Thoracic aorta (tissue), 2 donors: ENCODE measurements at places on chromosomes 2 and 18.

- no peak for DNase-seq
Observed at GRCh38 chr2:232464544-232464885, 8.6 kb downstream of the ALPI start.

- DNase-seq, result no peak
Observed at GRCh38 chr2:43127208-43127940, 99.0 kb downstream of the ZFP36L2 start.

DNA sequence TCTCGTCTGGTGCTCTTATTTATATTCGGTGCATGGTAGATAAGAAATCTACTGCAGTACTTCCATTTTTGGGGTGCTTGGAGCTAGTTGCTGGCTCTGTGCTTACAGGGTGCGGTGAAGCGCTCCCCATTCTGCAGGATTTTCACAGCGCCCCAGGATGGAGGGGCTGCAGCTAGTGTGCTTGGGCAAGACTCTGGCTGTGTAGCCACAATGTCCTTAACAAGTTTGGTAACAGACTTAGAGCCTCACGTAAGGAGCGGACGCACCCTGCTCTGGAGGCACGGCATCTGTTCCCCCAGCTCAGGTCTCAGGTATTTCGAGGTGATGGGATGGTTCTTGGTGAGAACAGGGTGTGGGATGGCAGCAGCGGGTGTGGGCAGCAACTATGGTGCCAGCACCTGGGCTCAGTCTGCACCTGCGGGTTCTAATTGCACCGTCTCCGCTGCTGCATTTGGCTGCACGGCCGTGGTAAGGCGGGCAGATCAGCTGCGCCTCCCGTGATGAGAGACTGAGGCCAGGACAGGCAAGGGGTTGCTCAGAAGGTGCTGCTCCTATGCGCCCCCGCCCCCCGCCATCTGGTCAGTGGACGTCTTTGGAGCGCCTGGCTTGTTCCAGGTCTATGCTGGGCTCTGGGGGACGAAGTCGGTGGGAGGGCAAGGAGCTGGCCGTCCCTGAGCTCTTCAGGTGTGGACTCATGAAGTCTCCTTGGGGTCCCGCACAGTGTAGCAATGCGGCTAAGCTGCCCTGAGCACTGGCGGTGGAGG, 20.1 kb upstream of the ALLC start:
- no peak for DNase-seq

DNA sequence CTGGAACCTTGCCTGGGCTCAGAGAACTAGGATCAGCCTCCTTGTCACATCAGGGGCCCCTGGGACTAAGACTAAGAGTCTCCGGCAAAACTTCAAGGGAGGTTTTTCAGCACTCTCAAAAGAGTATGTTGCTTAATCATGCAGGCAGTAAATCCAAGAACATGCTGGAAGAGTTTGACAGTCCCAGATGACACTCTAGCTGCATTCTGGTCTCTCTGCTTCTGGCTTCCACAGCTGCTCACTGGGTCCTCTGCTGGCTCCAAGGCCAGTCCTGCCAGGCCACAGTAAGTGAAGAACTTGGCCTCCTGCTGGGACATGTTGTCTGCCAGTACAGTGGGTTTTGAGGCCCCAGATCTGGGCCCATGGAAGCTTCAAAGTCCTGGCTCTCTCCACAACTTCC, 45.2 kb upstream of the IL1RL1 start:
- DNase-seq, result no peak

DNA sequence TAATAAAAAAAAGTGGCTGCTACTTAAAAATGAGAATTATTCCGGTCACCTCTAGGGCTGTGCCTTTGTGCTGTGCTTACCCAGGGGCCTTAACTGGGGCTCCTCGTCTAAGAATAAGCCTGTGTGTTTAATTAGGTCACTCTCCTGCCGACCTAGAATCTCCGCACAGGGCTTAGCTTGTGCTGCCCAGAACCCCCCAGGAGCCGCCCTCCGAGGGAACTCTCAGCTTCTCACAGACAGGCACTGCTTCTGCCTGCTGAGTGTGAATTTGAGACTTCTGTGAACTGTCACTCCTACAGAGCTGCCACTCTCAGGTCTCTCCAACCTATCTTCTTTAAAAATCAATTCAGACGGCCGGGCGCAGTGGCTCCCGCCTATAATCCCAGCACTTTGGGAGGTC, 11.9 kb upstream of the NT5DC4 start:
- DNase-seq, result no peak

- DNase-seq, result no peak
Observed at GRCh38 chr2:128638341-128639119, 319.9 kb upstream of the HS6ST1 start.

GRCh38 chr2:106165561-106165960, 28.5 kb downstream of the UXS1 start:
- no peak for DNase-seq

DNA sequence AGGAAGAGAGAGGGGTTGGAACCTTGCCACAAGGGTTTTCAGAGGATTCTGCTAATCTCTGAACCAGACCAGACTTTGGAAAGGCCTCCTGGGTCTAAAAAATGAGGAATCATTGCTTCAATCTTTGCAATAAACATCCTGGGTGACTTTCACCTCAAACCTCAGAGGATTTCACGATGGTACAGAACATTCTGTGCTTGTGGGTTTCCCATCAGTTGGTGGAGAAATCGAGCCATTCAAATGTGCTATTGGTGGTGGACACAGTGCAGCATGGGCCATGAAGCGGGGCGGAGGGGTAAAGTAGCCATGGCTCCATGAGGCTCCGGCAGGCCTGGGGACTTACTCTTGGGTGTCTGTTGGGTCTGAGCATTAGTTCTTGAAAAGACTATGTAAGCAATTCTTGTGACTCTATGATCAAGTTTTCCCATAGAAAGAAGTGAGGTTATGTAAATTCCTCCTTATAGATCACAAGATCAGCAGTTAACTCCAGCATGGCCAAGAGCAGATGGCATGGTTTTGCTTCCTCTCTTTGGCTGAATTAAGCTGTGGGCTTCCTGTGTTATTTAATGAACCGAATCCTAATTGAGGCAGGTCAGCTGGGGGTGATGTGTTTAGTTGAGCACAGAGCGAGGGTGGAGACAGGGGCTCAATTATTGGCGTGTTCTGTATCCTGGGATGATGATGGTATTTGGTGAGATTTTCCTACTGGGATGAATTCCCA, 1.9 kb upstream of the IL1R2 start:
- DNase-seq, result no peak

DNA sequence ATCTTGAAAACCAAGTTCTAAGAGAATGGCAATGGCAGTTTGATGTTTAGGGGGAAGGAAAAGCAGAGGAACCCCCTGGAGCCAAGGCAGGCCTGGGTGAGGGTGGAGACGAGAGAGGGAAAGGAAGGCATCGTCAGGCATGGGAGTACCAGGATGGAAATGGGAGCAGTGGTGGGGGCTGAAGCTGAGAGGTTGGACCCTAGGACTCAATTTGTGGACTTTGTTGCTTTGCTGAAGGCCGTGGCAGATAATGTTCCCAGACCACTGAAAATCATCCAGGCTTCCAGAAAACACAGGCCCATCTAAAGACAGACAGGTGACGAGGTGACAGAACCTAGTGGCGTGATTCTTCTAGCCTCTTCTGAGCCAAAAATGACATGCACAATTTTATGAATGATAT, 4.9 kb downstream of the NPAS2 start:
- no peak for DNase-seq

- DNase-seq, result no peak
Observed at GRCh38 chr2:197219636-197220035, 90.9 kb downstream of the ANKRD44 start.

- DNase-seq, result no peak
Observed at GRCh38 chr18:60975420-60975819, 357.8 kb upstream of the CDH20 start.
